ENCODE measurements at places on chromosomes 5 and 9.

- peak; percentile 66 for DNase-seq
Observed at GRCh38 chr9:14608540-14608939, 84.7 kb downstream of the ZDHHC21 start.

GRCh38 chr9:33476503-33476902 is 2.8 kb upstream of the NOL6 start:
- DNase-seq: no peak

DNA sequence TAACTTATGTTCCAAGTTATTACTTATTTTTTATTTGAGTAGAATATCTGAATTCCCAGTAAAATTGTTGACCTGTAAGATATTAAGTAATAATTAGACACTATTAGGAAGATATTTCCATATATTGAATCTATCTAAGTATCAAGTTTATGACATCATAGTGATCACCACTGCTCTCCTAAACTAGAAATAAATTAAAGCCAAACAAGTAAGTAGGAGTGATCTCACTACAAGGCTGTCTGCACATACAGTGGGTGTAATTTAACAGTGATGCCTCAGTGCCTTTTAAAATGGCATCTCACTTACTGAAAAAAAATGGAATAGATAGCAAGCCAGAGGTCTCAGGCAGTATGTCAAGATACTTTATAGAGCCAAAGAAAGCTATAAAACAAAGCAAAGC is 789.6 kb downstream of the KCTD16 start:
- DNase-seq: no peak

- no peak for DNase-seq
Observed at GRCh38 chr5:158727136-158727535, 372.6 kb downstream of the EBF1 start.

DNA sequence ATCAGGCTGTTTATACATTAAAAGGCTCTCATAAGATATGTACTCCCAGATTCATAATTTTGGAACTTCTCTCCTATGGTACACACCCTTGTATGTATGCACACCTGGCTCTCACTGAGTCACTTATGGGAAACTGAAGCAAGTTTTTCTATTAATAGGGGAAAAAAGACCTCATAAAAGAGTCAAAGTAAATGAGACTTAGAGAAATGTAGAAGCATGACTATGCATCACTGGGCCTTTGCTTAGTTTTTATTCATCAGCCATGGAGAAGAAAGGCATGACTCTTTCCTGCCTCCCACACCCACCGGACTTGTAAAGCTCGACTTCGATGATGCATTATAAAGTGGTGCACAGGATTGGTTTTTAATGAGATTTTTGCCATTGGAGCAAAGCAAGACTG is 28.2 kb downstream of the MTAP start:
- DNase-seq: no peak

- DNase-seq: no peak
Observed at GRCh38 chr5:82355053-82355452, 76.9 kb upstream of the RPS23 start.

DNA sequence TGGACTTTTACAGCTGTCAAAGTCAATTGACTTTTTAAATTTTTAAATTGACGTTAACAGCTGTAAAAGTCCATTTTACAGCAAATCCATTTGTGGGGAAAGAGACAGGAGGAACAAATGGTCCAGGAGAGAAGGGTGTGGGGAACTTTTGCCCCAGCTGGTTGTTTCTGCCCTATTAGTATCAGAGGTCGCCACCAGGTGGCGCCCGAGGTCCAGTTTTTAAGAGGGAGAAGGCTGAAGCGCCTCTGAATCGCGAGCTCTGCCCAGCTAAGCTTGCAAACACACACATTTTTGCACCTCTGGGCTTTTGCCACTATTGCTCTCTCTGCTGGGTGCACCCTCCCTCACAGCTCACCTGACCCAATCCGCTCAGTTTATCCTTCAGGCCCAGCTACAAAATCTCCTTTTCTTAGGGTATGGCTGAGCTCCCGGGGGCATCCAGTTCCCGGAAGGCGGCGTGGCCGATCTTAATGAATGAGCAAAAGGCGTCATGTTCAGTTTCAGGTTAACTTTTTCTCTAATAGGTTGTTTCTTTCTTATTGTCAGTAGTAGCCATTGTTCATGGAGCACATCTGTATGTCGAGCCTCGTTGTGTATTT is 6.3 kb upstream of the TTLL11 start:
- DNase-seq: peak; percentile 26

DNA sequence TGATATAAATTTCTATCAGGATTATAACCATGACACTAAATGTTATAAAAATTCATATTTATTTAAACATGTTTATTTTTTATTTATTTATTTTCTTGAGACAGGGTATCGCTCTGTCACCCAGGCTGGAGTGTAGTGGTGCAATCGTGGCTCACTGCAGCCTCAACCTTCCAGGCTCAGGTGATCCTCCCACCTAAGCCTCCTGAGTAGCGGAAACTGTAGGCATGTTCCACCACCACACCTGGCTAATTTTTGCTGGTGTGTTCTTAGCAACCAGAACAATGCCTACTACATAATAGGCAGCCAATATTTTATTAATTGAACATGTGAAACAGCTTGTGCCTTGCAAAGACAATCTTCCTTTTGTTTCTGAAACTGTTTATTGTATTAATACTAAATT is 6.5 kb upstream of the PTBP3 start:
- no peak for DNase-seq

GRCh38 chr9:127303830-127304229 is 39.3 kb downstream of the GARNL3 start:
- no peak for DNase-seq

GRCh38 chr9:133545494-133546286 is 11.2 kb downstream of the ADAMTSL2 start:
- DNase-seq: no peak

GRCh38 chr5:61052882-61053281 is 107.9 kb downstream of the NDUFAF2 start:
- DNase-seq: no peak

DNA sequence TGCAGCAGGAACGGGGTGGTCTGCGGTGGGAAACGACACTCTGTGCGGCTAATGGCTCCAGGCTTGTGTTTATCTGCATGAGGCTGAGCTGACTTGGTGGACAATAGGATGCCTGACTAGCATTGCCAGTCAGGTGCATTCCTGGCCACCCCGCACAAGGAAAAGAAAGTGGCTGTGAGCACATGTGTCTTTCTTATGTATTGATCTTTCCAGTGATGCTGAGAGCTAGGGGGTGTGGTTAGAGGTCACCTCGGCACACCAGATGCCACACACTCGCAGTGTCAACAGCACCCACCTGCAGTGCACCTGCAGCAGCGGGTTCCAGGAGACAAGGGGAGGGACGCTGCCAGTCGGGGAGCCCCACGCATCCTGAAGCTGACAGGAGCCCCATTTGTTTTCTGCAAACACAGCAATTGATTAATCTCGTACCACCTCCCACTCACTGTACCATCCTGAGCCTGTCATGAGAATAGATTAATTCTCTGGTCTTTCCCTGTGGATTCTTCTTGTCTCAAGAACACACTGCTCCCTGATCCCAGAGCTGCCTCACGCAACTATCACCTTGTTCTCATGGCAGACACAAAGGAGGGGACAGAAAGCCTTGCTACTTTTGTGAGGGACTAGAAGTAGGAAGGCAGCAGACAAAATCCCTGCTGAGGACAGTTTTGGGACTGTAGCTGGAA is 251.7 kb upstream of the WWC1 start:
- DNase-seq: no peak

DNA sequence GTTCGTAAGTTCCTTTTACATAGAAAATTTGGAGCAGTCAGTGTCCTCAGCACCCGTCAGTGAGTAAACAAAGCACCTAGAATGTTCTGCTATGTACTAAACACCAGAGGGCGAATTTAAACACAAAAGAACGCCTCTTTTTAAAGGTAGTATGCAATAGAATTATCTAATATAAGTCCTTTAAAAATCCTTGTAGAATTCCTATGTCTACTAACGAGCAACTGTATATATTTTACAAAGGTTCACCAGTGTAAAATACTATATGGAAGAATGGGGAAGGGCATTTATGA is 499 bp upstream of the TMEM232 start:
- DNase-seq: no peak

- DNase-seq: no peak
Observed at GRCh38 chr5:13866792-13867191, 77.7 kb downstream of the DNAH5 start.

DNA sequence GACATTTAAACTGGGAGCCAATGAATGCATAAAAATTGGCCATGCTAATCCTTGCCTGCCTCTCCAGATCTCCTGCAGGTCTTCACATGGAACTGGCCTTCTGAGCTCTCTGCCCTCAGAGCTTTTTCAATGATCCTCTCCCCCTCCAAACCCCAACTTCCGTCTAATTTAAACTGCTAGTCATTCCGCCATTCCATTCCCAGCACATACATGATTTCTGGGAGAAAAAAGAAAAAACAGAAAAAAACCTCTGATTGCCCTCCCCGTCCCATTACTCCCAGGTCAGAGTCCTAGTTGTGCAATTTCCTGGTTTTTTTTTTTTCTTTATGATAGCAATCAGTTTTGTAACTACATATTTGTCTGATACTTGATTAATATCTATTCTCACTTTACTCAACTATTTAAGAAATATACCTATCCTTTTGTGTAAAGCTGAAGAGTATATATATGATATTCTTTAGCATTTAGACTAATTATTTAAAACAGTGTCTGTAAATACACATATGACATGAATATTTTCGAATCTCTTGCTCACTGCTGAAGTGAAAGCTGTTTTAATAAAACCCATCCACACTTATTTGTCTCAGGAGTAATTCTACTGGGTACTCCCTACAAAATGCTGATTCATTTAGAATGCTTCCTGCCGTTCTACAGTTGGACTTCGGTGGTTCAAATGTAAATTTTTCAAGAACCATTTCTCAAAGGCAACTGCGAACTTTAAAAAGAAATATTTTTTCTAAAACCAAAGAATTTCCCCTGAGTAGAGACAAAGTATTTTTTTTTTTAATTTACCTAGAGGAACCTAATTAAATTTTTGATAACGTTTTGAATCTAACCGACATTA is 1.6 kb downstream of the HINT1 start:
- DNase-seq: no peak

- DNase-seq: no peak
Observed at GRCh38 chr5:38650946-38651345, 94.5 kb upstream of the LIFR start.

GRCh38 chr9:93730217-93730616 is 153.8 kb downstream of the PHF2 start:
- no peak for DNase-seq

GRCh38 chr5:160923936-160924710 is 72.1 kb upstream of the ATP10B start:
- no peak for DNase-seq

GRCh38 chr5:131630208-131630962 is 4.6 kb downstream of the RAPGEF6 start:
- no peak for DNase-seq

GRCh38 chr9:94725293-94725692 is 1.2 kb upstream of the AOPEP start:
- DNase-seq: no peak

DNA sequence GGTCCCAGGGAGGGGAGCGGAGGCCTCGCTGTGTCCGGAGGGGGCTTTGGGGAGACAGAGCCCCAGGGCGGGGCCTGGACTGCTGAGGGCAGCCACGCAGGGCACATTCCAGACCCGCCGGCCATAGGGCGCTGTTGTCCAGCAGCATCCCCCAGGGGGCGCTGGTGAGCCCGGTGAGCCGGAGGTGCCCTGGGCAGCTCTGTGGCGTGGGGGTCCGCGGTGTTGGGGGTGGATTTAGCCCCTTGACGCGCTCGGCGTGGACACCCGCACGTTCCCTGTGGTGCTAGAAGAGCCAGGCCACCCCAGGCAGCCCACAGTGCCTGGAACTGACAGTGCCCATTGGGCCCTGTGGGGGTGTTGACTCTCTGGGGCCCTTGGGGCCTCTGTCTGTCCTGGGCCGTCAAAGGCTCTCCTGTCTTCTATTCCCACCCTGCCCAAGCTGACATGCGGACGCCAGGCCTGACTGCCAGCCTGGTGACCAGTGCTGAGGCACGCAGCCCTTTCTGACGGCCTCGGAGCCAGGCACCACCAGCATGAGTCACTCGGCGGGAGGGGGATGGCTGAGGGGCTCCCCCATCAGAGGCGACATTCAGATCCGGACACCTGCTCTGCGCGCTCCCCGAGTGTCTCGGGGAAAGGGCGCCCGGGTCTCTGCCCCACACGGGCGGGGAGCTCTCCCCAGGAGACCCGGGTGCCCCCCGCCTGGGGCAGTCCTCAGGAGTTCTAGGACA is 23.9 kb downstream of the TPPP start:
- DNase-seq: no peak

- no peak for DNase-seq
Observed at GRCh38 chr5:6910950-6911349, 197.7 kb downstream of the TENT4A start.

- no peak for DNase-seq
Observed at GRCh38 chr5:88718736-88719135, 164.2 kb downstream of the MEF2C start.

DNA sequence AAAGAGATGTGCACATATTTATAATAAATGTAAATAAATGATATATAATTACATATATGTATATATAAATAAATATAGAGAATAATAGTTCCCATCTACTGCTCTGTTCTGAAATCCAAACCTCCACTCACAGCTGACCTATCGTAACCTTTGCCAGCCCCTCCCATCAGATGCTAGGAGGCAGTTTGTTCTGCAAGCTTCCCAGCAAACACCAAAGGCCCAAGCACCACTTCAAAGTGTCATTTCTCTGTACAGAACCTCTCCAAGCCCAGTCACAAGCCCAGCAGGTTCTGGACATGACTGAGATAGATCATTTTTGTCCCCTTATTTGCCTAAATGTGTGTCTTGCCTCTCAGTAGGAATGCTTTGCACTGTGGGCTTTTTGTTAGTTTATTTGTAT is 62.4 kb downstream of the MFAP3 start:
- DNase-seq: no peak

DNA sequence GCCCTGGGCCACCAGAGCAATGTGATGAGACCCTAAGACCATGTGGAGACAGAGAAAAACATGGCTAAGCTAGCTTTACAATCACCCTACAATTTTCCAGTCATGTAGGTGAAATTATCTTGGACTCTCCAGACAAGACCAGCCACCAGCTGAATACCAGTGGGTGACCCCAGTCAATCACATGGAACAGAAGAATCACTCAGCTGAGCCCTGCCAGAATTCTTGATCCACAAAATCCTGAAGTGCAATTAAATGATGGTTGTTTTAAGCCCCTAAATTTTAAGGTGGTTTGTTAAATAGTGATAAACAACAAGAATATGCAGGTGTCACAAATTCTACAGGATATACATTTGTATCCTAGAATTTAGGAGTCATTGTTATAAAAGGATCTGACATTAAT is 69.5 kb upstream of the SMIM15 start:
- DNase-seq: no peak

GRCh38 chr9:137035507-137035834 is 3.6 kb upstream of the FUT7 start:
- DNase-seq: no peak

GRCh38 chr9:94802793-94803192 is 76.3 kb downstream of the AOPEP start:
- no peak for DNase-seq
